ENCODE measurements at places on chromosomes 16 and 17.

- no peak for DNase-seq
These were observed 638.0 kb downstream of the MAF start for GRCh38 chr16:78962457-78962929.

DNA sequence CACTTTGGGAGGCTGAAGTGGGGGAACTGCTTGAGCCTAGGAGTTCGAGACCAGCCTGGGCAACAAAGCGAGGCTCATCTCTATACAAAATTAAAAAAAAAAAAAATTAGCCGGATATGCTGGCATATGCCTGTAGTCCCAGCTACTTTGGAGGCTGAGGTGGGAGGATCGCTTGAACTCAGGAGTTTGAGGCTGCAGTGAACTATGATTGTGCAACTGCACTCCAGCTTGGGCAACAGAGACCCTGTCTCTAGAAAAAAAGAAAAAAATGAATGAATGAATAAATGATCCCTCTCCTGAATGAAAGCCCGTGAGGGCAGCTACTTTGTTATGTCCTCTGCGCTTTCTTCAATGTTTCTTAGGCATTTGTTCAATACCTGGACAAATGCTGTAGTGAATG is 27.7 kb upstream of the DHX8 start:
- no peak for DNase-seq

DNA sequence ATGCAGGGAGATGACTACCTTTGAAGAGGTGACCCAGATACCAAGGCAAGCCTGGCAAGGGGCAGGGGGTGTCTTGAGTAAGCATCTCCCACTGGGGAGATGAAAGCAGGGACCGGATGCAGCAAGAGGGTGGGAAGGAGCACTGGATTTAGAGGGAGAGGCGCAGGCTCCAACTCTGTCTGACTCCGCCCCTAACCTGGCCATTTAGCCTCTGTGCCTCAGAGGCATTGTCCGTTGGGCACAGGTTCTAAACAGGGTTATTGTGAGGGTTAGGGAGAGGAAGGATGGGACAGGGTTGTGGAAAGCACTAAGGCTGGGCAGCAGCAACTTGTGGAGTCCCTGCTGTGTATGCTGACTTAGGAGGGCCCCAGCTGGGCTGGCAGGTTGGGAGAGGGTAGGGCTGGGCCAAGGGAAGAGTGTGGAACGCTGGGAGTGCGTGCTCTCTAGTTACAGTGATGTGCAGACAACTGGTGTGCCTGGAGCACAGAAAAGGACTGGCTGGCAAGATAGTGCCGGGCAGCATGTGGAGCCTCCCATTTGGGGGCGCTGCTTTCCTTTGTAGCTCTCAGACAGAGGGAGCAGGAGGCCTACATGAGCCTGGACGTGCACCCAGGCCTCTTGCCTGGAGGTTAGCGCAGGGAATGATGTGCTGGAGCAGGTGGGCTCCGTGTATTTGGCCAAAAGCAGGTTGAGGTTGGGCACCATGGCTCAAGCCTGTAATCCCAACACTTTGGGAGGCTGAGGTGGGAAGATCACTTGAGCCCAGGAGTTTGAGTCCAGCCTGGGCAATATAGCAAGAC is 26.2 kb downstream of the TBX2 start:
- no peak for DNase-seq

GRCh38 chr16:6229186-6229585 is 1103.5 kb upstream of the RBFOX1 start:
- no peak for DNase-seq

DNA sequence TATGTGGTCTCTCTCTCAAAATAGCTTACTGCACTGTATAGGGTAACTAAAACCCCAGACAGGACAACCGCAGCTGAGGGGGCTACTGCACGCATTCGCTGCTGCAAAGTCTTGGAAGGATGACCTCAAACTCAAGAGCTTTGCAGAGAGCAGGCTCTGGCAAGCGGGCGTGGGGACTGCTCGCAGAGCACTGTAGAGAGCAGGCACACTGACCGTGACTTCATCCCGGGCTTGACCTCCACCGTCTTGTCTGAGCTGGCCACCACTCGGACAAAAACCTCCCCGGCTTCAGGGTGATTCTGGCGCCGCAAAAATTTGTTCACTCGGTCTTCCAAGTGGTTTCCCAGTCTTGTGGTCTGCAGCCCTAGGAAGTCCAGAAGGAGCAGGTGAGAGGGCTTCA is 22.9 kb upstream of the TRAP1 start:
- no peak for DNase-seq
